Neuronal stem cell (in vitro differentiated cells): ENCODE measurements at places on chromosomes 3 and 15.

GRCh38 chr3:191813245-191813644 lies 352.3 kb downstream of the PYDC2 start:
- no peak for DNase-seq

- no peak for DNase-seq
Measured at GRCh38 chr15:40233727-40234577, 4.9 kb upstream of the PAK6 start.

GRCh38 chr3:166685246-166685645 lies 694.9 kb downstream of the ZBBX start:
- DNase-seq: no peak

GRCh38 chr3:152174876-152175527 lies 93.7 kb upstream of the MBNL1 start:
- no peak for DNase-seq

GRCh38 chr3:116247605-116248004 lies 197.7 kb downstream of the LSAMP start:
- no peak for DNase-seq

DNA sequence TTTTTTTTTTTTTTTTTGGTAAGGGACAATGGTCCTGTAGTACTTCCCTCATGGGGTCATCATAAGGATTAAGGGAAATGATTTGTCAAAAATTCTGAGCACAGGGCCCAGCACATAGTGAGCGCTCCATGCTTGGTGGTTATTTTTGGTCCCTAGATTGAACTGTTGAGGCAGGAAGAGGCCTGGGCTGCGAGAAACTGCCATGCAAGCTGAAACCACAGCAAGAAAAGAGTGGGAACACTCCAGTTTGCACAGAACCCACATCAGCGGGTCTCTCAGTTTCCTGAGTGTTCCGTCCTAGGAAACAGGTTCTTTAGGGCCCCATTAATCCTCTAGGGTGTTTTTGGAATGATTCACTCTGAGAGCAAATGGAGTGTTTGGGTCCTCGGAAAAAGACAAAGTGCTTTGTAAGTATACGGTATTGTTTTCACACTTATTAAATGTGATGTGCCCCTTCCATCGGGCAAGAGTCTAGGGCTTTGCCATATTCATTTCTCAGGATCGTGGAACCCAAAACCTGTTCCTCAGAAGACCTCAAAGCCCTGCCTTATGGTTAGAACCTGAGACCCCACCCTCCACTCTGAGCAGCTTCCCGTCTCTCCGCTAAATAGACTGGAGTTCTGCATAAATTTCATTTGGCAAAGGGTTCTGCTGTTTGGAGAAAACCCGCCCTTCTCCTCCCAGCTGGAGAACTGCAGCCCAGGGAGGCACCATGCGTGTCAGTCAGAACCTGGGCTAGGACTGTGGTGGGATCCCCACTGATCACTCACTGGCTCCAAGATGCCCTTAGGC lies 60.4 kb downstream of the SPSB4 start:
- DNase-seq: no peak

DNA sequence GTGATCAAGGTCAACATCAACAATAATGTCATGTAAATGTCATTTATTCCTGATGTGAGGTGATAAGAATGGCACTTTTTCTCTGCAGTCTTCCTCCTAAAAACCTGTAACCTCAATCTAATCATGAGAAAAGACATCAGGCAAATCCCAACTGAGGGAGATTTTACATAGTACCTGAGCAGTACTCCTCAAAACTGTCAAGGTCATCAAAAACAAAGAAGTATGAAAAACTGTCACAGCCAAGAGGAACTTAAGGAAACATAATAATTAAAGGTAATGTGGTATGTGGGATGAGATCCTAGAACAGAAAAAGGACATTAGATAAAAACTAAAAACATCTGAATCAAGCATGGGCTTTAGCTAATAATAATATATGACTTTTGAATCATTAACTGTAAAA lies 140.9 kb upstream of the GRM7 start:
- no peak for DNase-seq

DNA sequence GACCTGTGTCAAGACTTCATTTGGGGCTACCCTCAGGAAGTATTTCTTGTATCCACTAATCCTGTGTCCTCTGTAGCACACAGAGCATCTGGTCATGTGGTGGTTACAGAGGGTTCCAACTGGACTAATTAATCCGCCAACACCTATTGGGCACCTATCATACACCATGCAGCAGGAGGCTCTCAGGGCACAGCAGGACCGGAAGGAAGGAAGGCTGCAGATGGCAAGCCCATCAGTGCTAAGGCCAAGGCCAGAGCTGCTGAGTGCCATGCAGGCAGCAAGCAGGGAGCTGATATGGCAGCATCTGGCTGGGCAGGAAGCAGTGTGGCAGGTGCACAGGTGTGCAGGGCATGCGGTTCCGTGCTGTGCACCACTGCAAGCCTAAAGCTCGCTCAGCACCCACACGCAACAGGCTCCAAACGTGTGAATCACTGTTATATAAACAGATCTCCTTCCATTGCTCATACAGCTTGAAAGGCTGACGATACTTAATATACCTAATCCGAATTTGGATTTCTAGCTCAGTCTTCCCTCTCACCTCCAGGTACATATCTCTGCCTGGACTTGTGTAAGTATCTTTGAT lies 64.4 kb upstream of the SNRPA1 start:
- DNase-seq: no peak

DNA sequence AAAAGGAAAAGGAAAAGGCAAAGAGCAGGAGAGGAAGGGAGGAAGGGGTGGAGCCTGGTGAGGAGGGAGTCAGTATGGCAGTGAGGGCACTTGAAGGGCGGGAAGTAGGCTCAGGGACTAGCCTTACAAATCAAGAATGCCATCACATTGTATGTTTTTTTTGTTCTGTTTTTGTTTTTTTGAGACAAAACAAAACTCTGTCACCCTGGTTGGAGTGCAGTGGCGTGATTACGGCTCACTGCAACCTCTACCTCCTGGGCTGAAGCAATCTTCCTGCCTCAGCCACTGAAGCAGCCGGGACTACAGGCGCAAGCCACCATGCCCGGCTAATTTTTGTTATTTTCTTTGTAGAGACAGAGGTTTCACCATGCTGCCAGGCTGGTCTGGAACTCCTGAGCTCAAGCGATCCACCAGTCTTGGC lies 10.5 kb upstream of the PIK3CB start:
- DNase-seq: no peak

- peak; percentile 27 for DNase-seq
Measured at GRCh38 chr15:85404918-85405866, 24.8 kb downstream of the AKAP13 start.

DNA sequence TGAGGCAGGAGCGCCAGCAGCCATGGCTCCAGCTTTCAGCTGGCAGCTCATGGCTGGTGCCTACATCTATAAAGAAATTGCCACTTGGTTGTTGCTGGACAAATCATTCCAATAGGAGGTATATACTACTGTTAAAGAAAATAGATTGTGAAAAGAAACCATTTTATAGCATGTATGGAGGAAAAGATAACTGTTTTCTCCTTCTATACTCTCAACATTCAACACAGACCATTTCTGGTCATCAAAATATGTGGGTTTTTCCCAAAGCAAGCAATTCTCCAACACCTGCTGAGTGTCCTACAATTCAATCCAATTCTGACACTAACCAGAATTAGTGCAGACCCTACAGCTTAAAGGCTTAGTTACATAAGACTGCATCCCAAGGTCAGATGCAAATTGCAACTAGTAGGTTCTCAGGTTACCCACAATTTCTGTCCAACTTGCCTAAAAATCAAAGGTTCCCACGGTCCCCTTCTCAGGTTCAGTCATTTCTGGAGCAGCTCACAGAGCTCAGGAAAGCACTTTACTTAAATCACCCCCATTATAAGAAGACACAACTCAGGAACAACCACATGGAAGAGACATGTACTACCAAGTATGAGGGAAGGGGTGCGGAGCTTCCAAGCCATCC lies 42.4 kb upstream of the STRIT1 start:
- DNase-seq: no peak

DNA sequence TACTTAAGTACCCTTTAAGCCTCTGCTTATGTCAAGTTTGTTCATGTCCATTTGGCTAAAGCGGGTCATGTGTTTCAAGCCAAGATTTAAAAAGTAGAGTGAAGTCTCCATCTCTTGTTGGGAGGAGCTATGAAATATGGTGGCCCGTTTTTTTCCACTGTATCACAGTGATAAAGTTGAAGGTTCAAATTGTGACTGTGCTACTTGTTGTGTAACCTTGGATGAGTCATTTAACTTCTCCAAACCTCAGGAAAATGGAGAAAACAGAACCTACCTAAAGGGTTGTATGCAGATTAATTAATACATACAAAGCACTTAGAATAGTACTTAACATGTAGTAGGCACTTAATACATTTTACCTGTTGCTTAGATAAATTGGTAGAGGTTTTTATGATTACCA lies 43.4 kb downstream of the SNAPC5 start:
- no peak for DNase-seq

DNA sequence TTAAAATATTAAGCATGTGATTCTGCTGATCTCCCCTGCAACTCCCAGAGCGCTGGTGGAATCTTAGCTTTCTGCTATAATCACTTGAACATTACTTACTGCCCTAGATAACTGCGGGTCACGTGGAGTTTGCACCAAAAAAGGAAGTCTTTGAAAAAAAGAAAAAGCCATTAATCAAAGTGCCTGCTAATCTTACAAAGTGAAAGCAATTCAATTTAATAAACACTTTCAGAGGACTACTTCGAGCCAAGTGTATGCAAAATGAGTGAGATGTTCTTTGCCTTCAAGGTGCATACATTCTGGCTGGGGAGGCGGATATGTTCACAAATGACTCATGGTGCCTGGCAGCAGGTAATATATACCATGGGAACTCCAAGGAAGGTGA lies 109.9 kb upstream of the GAP43 start:
- no peak for DNase-seq

GRCh38 chr3:156743859-156744258 lies 69.5 kb downstream of the TIPARP start:
- DNase-seq: no peak

DNA sequence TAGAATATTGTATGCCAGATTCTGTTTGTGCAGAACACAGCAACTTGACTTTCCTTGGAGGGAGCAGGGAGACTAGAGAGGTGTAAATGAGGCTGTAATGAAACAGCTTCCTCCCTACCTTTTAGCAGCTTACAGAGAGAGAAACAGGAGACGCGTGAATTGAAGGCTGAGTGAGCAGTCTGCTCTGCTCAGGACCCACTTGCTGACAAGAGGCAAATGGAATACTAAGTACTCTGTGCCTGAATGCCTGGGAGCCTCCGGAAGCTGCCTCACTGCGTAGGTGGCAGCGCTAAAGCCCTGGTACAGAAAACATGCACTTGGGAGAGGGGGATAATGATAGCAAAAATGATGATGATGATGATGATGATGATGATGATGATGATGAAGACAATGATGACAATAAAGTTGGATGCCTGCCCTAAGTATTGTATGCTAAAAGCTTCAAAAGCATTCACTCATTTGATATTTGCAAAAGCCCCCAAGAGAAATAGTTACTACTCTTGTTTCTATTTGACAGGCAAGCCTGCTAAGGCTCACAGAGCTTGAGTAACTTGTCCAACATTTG lies 548.9 kb downstream of the NTRK3 start:
- DNase-seq: no peak

GRCh38 chr3:6844723-6845122 lies 16.2 kb upstream of the GRM7 start:
- no peak for DNase-seq

DNA sequence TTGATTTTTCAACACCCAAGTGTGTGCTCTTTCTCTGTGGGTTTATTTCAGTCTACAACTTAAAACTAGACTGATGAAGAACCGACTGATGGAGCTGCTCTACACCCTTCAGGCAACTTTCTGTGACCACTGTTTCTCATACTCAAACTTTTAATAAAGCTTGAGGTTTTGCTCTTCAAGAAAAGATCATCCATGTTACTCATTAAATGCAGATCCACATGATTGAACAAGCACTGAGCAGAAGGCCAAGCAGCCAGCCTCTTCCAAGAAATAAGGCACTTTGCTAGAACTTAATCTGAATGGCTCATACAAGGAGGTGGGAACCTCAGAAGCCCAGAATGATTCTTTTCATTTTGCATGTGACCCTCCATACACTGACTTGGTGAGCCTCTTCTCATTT lies 8.7 kb downstream of the SLC27A2 start:
- DNase-seq: no peak

- no peak for DNase-seq
Measured at GRCh38 chr3:25372167-25372566, 55.9 kb upstream of the RARB start.

DNA sequence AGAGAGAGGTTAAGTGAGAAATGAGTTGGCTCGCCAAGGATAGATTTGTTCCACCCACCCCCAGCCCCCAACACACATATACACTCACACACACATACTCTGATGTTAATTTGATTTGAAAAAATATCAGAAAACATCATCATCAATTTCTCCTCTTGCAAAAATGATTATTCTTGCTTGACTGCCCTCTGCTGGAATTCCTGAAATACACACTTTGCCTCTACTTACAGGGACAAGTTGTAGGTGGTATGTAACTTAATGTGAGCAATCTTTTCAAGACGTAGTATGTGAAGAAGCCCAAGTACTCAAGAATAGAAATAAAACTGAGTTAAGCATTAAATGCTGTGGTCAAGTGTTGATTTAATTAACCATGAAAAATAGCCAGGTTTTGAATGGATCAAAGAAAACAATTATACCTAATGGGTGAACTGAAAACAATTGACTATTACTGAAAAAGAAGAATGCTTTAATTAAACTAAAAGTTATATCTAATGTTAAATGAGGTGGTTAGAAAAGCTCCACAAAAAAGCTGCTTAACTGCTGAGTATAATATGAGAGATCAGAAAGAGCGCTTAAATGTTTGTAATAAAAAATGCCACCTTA lies 46.6 kb upstream of the MDFIC2 start:
- DNase-seq: peak; percentile 11

DNA sequence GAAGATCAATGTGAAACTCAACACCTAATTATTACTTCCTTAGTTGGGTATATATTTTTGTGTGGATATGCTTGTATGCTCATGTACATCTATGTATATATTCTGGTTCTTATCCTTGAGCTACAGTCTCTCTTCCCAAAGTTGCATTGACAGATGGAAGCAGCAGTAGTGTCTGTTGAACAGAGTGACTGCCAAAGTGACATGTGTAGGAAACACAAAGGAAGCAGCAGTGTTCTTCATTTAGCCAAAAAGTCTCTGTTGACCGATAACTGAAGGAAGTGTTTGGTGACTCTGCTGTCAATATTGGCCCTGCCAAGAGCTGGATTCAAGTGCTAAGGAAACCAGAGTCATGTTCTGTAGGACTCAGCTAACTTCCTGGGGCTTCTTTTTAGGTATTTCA lies 123.8 kb downstream of the C3orf70 start:
- DNase-seq: no peak
